Bronchial epithelial cell (primary cell): ENCODE measurements at places on chromosomes 11 and 22. TPM values are rescaled to one million over a fixed set of nuclear protein-coding genes. Genes with fewer than 3 reads are reported as not detected.

SEPTIN3 gene
- total RNA-seq = under 0.01 TPM in 2 replicates

DENND6B gene
- total RNA-seq = 1.1 and 1.8 TPM in 2 replicates

HPS5 gene
- total RNA-seq = 39.0 and 58.9 TPM in 2 replicates

IGSF22 gene
- total RNA-seq = under 0.01 and 1.4 TPM in 2 replicates

MYOD1 gene
- total RNA-seq = not detected in 2 replicates

DEUP1 gene
- total RNA-seq = under 0.01 TPM in 1 of 2 replicates, not detected in the other

NCF4 gene
- not detected in 2 replicates for total RNA-seq

NXPE1 gene
- not detected in 2 replicates for total RNA-seq

SYT9 gene
- not detected in 2 replicates for total RNA-seq

MPPED1 gene
- not detected in 2 replicates for total RNA-seq

LIF gene
- under 0.01 and 0.26 TPM in 2 replicates for total RNA-seq

MS4A4A gene
- total RNA-seq = not detected in 2 replicates

CLDN5 gene
- 0.38 and 2.4 TPM in 2 replicates for total RNA-seq

TMEM45B gene
- 162 and 317 TPM in 2 replicates for total RNA-seq

PNPLA3 gene
- total RNA-seq = 1.3 and 1.7 TPM in 2 replicates

PRR33 gene
- total RNA-seq = not detected in 2 replicates

OSM gene
- total RNA-seq = not detected in 2 replicates

WNT11 gene
- 0.13 TPM in 1 of 2 replicates, not detected in the other for total RNA-seq

TXN2 gene
- total RNA-seq = 17.9 and 18.1 TPM in 2 replicates

GDPD4 gene
- total RNA-seq = not detected in 2 replicates

AGBL2 gene
- total RNA-seq = 0.38 and 1.1 TPM in 2 replicates

MMP20 gene
- total RNA-seq = not detected in 2 replicates

RAB36 gene
- 0.26 and 0.77 TPM in 2 replicates for total RNA-seq

OR51I1 gene
- not detected in 2 replicates for total RNA-seq

EIF3M gene
- total RNA-seq = 326 and 500 TPM in 2 replicates

RSF1 gene
- total RNA-seq = 14.5 and 33.9 TPM in 2 replicates

UEVLD gene
- total RNA-seq = 22.9 and 23.6 TPM in 2 replicates

TTC36 gene
- 0.51 TPM in 1 of 2 replicates, not detected in the other for total RNA-seq

ATP6V1E1 gene
- 119 and 146 TPM in 2 replicates for total RNA-seq

TMEM191C gene
- 1.3 TPM in 2 replicates for total RNA-seq

OR5M11 gene
- total RNA-seq = not detected in 2 replicates

KCNJ5 gene
- 13.2 and 15.5 TPM in 2 replicates for total RNA-seq

TBRG1 gene
- total RNA-seq = 21.9 and 28.0 TPM in 2 replicates

CATSPER1 gene
- total RNA-seq = 0.26 TPM in 1 of 2 replicates, not detected in the other

MED15 gene
- total RNA-seq = 20.5 and 22.5 TPM in 2 replicates

GRM5 gene
- total RNA-seq = under 0.01 TPM in 1 of 2 replicates, not detected in the other

ANGPTL5 gene
- not detected in 2 replicates for total RNA-seq

NUCB2 gene
- 47.7 and 84.2 TPM in 2 replicates for total RNA-seq

OR51E1 gene
- total RNA-seq = not detected in 2 replicates

KREMEN1 gene
- 5.8 and 15.9 TPM in 2 replicates for total RNA-seq

SLC5A1 gene
- total RNA-seq = 0.26 and 0.90 TPM in 2 replicates

KCNJ4 gene
- not detected in 2 replicates for total RNA-seq

F2 gene
- 0.26 and 0.38 TPM in 2 replicates for total RNA-seq

TP53AIP1 gene
- total RNA-seq = 1.3 and 4.6 TPM in 2 replicates

LINC01488 gene
- total RNA-seq = not detected in 2 replicates

MPZL3 gene
- total RNA-seq = 34.8 and 81.4 TPM in 2 replicates

C22orf31 gene
- not detected in 2 replicates for total RNA-seq

MIOX gene
- not detected in 2 replicates for total RNA-seq

BATF2 gene
- under 0.01 and 0.26 TPM in 2 replicates for total RNA-seq

AIFM3 gene
- total RNA-seq = 2.4 and 2.8 TPM in 2 replicates

NAALAD2 gene
- not detected in 2 replicates for total RNA-seq

MS4A6E gene
- not detected in 2 replicates for total RNA-seq

FAM111B gene
- under 0.01 TPM in 2 replicates for total RNA-seq

SEC14L2 gene
- total RNA-seq = 32.6 and 34.5 TPM in 2 replicates

CCDC157 gene
- total RNA-seq = 0.38 and 0.53 TPM in 2 replicates

ARHGAP42 gene
- 4.5 and 5.3 TPM in 2 replicates for total RNA-seq

HOATZ gene
- not detected in 2 replicates for total RNA-seq

NCAPH2 gene
- 28.3 and 44.2 TPM in 2 replicates for total RNA-seq
